ENCODE measurements at places on chromosomes 1 and 21.

DNA sequence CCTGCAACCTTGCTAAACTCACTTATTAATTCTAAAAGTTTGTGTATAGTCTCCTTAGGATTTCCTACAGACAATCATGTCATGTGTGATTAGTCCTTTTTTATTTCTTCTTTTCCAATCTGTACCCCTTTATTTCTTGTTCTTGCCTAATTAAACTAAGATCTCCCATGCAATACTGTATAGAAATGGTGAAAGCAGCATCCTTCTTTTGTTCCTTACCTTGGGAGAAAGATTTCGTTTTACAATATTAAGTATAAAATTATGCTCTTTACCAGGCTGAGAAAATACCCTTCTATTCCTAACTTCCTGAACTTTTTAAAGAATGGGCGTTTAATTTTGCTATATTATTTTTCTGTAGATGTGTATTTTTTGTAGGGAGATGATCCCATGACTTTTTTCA is 7.6 kb upstream of the COL18A1 start:
- H3K36me3 ChIP-seq: no peaks in the 10 kb centered on the region
- no peak overlapping the region for H3K4me3 ChIP-seq
- H3K4me1 ChIP-seq: no peaks in the 10 kb centered on the region
- H3K27ac ChIP-seq: no peak overlapping the region

DNA sequence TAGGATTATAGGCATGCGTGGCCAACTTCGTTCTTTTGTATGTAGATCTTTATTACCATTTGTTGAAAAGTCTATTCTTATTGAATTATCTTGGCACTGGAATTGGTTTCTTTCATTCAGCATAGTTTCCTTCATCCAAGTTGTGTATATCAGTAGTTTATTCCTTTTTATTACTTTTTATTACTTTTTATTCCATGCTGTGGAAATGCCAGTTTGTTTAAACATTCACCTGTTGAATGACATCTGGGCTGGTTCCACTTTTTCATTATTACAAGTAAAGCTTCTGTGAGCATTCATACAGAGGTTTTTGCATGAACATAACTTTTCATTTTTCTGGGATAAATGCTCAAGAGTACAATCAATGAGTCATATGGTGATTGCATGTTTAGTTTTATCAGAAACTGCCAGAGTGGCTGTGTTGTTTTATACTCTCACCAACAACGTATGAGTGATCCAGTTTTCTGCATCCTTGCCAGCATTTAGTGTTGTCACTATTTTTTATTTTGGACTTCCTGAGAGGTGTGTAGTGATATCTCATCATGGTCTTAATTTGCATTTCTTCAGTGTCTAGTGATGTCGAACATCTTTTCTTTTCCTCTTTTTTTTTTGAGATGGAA is 28.6 kb downstream of the PTPRU start:
- DNase-seq: no peak
- H3K27ac ChIP-seq: no peak overlapping the region
- 0 out of 2 replicates have a peak, but pooled peaks cover 2% of the 10 kb centered on the region for H3K27me3 ChIP-seq

GRCh38 chr1:35844826-35845225 is 37.0 kb downstream of the AGO4 start:
- no peaks in the 10 kb centered on the region for H3K27me3 ChIP-seq
- H3K36me3 ChIP-seq: no peaks in the 10 kb centered on the region
- no peak for DNase-seq
- no peaks in the 10 kb centered on the region for H3K4me1 ChIP-seq
- H3K27ac ChIP-seq: no peak overlapping the region
- H3K4me3 ChIP-seq: no peak overlapping the region

DNA sequence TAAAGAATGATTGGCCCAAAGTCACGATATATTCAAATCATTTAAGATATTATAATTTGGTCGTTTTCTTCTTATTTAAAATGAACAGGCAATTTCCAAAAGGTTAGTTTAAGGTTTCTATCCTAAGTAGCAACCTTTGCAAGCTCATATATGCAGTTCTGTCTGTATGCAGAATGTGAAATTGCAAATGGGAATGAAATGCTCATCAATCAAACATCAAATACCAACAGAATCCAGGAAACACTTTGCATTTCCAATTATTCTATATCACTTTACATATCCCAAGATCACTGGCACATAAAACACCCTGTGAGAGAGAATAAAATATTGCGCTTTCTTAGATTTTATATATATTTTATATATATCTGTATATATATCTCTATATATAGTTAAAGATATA is 237.3 kb downstream of the NRIP1 start:
- H3K36me3 ChIP-seq: no peaks in the 10 kb centered on the region
- H3K27ac ChIP-seq: peak overlapping the region; percentile 79
- no peak for DNase-seq
- no peaks in the 10 kb centered on the region for H3K27me3 ChIP-seq

DNA sequence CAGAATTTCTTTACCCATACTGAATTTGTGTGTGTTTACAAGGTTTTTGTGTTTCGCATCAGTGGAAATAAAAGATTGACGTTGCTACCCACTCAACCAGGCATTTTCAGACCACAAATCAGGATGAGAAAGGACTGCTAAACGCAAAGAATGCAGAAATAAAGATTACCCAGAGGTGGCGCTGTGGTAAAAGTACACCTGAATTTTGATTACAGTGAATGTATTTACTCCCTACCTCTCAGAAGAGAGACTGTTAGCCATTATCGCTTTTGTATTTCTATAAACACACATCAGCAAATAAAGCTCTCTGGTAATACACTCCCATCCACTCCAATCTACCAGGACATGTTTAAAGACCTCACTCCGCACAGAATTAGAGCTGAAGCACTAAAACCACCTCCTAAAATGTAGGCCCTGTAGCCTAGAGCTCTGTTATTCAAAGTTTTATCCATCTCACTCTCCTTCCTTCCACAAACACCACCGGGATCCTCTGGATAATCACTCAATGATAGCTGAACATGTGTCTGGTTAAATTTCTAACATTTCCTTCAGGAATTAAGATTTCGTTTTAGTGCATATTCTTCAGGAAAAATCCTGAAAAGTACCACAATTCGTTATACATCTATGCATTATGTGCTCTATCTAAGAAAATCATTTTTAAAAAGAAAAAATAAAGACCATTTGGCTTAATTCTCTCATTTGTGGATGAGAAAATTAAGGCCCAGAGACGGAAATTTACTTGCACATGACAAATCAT is 2.5 kb upstream of the LMO4 start:
- H3K27ac ChIP-seq: no peak overlapping the region
- H3K36me3 ChIP-seq: no peaks in the 10 kb centered on the region
- H3K4me1 ChIP-seq: no peaks in the 10 kb centered on the region
- no peak overlapping the region for H3K4me3 ChIP-seq
- no peak for DNase-seq

GRCh38 chr1:75736016-75736415 is 11.5 kb downstream of the ACADM start:
- H3K4me3 ChIP-seq: no peak overlapping the region
- no peaks in the 10 kb centered on the region for H3K4me1 ChIP-seq
- no peaks in the 10 kb centered on the region for H3K27me3 ChIP-seq
- peaks cover 33% of the 10 kb centered on the region for H3K36me3 ChIP-seq
- H3K27ac ChIP-seq: no peak overlapping the region

- H3K4me1 ChIP-seq: peaks cover 8% of the 10 kb centered on the region
- H3K27me3 ChIP-seq: no peaks in the 10 kb centered on the region
- peak overlapping the region; percentile 39 for H3K27ac ChIP-seq
Observed at GRCh38 chr1:51100264-51100880, 1.7 kb upstream of the C1orf185 start.

DNA sequence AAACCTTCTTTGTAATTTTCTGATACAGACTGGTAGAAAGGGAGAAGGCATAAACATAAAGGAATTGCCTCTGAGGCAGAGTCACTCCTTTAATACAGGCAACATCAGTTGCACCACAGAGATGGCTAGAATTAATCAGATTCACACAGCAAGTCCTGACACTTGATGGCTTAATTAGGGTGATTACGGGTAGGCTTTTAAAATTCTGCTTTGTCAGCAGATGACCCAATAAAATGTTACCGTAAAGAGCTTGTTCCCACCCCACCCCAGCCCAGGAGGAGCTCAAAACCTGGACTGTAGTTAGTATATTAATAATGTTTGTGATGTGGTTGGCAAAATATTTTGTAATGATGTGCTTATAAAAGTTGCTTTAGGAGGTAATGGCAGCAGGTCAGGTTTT is 9.3 kb upstream of the BTG3 start:
- no peak overlapping the region for H3K27ac ChIP-seq
- H3K36me3 ChIP-seq: no peaks in the 10 kb centered on the region
- H3K4me1 ChIP-seq: no peaks in the 10 kb centered on the region
- DNase-seq: no peak
- no peak overlapping the region for H3K4me3 ChIP-seq

GRCh38 chr1:16164213-16165072 is 8.6 kb upstream of the EPHA2 start:
- DNase-seq: no peak
- H3K4me3 ChIP-seq: no peak overlapping the region
- no peaks in the 10 kb centered on the region for H3K27me3 ChIP-seq
- H3K27ac ChIP-seq: no peak overlapping the region

GRCh38 chr1:176136891-176137290 is 70.2 kb downstream of the COP1 start:
- H3K27me3 ChIP-seq: no peaks in the 10 kb centered on the region
- no peak overlapping the region for H3K27ac ChIP-seq
- no peak for DNase-seq

DNA sequence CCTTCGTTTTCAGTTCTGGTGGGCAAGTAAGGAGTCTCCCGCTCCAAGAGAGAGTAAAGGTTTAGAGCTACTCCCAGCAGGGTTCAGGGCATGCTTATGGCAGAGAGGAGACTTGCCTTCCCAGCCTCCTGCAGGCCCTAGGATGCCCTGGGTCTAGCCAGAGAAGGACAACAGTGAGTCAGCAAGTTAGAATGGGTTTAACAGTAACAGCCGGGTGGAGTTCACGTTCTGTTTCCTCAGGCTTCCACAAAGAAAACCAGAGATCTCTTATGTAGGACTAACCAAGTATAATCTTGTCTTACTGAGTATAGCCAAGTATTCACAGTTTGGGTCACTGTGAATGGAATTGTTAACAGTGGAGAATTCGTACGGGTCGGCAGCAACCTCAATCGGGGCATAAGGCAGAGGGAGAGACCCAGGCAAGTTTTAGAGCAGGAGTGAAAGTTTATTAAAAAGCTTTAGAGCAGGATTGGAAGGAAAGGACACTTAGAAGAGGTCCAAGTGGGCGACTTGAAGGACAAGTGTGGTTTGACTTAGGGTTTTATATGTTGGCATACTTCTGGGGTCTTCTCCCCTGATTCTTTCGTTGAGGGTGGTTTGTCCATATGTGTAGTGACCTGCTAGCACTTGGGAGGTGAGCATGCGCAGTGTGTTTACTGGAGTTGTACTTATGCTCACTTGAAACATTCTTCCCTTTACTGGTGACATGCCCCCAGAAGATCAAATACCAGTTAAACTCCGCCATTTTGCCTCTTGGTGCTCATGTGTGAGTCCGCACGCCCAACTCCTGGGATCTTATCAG is 4.5 kb downstream of the OVAAL start:
- H3K27ac ChIP-seq: no peak overlapping the region
- H3K4me3 ChIP-seq: no peak overlapping the region
- H3K4me1 ChIP-seq: no peaks in the 10 kb centered on the region
- no peaks in the 10 kb centered on the region for H3K36me3 ChIP-seq
- DNase-seq: no peak

DNA sequence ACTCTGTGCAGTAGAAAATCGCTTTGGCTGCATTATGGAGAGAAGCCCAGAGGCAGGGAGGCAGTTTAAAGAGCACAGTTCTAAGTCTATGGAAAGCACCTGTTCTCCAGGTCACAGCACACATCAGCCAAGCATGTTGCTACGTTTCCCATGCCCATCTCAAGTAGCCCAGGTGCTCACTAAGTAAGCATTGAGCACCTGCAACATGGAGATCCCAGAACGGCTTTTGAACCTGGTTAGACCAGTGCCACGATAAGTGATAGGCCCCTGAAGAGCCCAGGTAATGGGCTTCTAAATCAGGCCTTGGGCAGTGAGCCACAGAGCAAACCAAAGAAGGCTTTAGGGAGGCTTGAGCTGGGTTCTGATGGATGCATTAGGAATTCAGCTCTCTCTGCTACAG is 186.2 kb downstream of the C1orf94 start:
- no peaks in the 10 kb centered on the region for H3K36me3 ChIP-seq
- DNase-seq: no peak
- peaks cover 30% of the 10 kb centered on the region for H3K4me1 ChIP-seq
- H3K27me3 ChIP-seq: no peaks in the 10 kb centered on the region
